ENCODE measurements at places on chromosomes 6 and 20.
A peak's percentile ranks its signal among the peaks of the same experiment; 100 is the strongest.

DNA sequence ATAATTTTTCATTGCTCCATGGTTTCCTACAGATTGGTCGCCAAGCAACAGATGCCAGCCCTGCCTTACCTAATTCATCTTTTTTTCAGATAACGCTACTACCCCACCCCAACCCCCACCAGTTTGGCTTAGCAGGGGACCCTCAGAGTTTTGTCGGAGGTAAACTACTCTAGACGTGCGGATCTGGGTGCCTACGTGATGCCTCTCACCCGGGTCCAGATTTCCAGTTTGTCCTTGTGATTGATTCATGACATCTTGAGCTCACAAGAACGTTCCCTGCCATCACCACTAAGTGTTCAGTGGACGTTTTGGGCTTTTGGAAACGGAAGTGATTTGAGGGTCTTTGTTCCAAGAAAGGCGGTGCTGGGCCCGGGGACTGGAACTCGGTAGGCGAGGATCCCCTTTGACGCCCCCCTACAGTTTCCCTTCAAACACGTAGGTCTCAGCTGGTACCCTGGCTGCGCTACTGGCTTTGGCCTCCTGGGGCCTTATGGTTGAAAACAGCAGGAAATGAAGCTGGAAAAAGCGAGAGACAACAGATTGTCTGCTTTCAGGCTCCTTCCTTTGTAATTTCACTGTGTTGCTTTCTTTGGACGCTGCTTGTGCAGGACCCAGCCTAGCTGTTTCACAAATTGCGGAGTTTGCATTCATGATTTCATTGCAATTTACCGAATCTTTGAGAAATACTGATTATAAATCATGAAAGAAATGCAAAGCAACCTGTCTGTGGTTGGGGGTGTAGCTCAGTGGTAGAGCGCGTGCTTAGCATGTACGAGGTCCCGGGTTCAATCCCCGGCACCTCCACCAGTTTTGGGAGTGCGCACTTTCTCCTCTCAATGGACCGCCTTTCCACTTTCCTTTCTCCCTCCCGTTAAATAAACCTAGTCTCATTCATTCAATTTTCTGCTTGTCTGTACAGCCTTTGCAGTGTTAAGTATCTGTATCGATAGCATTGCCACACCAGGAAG is 81.0 kb downstream of the GPX5 start:
- DNase-seq, result no peak

DNA sequence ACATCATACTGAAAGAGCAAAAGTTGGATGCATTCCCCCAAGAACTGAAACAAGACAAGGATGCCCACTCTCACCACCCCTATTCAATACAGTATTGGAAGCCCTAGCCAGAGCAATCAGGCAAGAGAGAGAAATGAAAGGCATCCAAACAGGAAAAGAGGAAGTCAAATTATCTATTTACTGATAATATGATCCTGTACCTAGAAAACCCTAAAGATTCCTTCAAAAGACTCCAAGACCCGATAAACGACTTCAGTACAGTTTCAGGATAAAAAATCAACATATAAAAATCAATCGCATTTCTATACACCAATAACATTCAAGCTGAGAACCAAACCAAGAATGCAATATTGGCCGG is 14.5 kb downstream of the CDK19 start:
- DNase-seq, result no peak

DNA sequence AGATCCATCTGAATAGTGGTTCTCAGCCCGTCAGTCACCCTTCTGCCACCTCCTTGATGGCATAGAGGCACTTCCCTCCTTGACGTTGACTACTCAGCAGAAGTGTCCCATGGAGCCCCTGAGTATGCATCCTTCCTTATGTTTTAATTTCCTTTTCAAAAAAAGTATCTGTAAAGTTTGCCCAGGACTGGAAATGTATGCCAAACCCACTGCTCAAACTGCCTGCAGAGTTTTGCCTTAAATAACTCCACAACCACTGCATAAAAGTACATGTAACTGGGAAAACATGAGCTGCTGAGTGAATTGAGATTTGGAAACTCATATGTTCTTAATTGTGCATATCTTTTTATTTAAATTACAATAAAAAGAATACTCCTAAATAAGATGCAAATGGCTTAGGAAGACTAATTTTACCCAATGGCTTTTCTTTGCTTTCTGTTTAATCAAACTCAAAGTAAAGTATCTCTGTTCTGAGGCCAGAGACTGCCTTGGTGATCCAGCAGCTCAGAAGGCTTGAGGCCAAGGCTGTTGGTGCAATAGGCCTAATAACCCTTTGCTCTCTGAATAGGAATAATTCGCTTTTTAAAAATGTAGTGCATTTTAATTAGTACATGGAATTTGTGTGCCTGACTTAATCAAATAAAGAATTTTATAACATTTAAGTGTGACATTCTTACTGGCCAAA is 90.4 kb downstream of the FNDC1 start:
- DNase-seq, result no peak

GRCh38 chr20:63941282-63942081 is 14.7 kb downstream of the UCKL1 start:
- DNase-seq, result no peak

GRCh38 chr6:15061180-15061641 is 184.7 kb upstream of the JARID2 start:
- DNase-seq, result no peak

- DNase-seq, result no peak
Observed at GRCh38 chr20:25084626-25085187, 2.8 kb upstream of the VSX1 start.

DNA sequence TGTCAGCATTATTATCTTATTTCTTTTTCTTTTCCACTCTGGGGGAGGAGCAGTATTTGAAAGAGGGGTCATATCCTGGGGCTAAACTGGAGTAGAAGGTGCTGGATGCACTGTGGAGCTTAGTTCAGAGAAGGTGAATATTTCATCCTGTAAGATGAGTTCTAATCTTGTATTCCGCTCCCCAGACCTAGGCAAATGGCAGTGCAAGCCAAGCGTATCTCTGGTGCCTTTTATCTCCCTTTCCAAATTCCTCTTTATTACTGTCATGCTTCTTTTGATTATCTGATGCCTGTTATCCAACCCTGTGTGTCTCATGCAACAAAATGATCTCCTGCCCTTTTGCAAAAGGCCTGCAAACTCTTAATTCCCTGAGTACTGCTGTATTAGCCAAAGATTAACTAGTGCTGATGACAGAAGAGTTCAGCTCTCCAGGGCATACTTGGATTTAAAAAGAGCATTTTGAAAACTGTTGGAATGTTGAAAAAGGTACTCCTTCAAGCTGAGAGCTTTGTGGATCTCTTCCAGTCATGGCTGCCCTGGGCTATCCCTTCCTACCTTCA is 138.0 kb downstream of the CARMIL1 start:
- no peak for DNase-seq

DNA sequence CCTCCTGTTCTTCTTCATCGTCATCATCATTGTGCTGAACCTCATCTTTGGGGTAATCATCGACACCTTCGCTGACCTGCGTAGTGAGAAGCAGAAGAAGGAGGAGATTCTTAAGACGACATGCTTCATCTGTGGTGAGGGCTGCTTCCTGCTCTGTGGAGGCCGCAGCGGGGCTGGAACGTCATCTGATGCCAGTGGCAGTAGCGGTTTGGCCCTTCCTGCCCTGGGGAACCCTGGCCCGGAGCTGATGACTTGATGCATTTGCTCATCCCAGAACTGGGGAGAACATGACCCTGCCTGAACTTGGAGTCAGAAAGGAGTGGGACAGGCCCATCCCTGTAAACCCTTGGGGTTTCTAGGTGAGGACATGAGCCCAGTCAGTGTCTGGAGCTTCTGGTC is 18.7 kb downstream of the UQCC2 start:
- DNase-seq, result peak; percentile 37

- DNase-seq, result no peak
Observed at GRCh38 chr6:91788501-91788900, 1201.6 kb upstream of the MAP3K7 start.

GRCh38 chr6:7732228-7732627 is 6.3 kb downstream of the BMP6 start:
- DNase-seq, result no peak

DNA sequence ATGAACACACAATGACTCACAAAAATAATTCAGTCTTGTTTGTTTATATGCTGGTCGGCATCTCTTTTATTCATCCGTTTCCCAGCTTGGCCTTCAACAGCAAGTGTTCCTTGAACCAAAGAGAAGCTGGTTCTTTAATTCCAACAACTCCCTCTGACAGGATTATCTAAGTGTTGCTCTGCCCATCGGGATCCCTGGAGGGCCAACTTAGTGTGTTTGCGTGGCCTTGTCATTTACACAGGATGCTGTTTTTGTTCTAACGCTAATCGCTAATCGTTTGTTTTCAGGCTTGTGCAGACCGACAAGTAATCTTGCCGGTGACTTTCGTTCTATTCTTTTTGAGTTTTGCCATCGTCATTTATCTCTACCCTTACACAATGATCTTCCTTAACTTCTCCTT is 267.4 kb upstream of the EXOC2 start:
- no peak for DNase-seq

DNA sequence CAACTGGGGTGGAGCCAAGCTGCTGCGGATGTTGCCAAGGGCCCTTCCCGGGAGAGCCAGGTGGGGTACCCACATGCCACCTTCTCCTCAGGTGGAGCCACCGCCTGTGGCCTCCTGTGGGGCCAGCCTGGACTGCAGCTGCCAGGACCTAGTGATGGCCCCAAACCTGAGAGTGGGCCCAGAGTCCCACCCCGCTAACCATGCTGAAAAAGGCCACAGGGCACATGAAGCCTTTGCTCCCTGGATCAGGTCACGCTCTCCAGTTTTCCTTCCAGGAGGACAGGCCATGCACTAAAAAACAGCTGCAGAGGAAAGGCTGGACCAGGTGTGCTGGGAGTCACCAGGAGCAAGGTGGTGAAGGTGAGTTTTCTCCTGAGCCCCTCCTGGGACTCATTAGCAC is 73.9 kb upstream of the SLC22A16 start:
- DNase-seq, result no peak

DNA sequence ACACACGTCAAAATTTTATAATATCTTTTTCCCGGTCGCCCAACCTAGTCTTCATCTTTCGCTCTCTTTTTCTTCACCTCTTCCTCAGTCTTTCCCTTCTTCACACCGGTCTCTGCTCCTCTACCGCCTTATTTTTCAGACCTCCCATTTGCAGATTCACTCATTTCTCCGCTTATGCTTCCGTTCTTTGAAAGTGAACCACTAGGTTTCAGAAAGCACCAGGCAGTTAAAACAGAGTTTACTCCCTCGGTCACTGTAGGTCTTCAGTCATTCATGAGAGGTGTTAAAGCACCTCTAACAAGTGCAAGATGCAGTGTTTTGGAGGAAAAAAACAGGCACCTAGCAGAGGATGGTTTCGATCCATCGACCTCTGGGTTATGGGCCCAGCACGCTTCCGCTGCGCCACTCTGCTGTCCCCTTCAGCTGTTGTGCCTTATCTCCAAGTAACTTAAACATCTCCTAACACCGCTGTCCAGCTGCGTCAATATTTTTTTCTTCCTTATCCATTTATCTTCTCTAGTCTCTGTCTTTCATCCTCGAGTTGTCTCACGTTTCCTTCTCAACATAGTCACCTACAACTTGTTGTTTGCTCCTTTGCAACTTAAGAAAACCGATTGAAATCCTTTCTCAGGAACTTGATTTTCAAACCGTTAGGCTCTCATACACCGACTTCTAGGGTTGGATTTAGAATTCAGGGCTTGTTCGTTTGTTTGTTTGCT is 119.7 kb upstream of the ZNF184 start:
- DNase-seq, result no peak

GRCh38 chr6:26273673-26274588 is 91.1 kb upstream of the BTN3A2 start:
- no peak for DNase-seq

DNA sequence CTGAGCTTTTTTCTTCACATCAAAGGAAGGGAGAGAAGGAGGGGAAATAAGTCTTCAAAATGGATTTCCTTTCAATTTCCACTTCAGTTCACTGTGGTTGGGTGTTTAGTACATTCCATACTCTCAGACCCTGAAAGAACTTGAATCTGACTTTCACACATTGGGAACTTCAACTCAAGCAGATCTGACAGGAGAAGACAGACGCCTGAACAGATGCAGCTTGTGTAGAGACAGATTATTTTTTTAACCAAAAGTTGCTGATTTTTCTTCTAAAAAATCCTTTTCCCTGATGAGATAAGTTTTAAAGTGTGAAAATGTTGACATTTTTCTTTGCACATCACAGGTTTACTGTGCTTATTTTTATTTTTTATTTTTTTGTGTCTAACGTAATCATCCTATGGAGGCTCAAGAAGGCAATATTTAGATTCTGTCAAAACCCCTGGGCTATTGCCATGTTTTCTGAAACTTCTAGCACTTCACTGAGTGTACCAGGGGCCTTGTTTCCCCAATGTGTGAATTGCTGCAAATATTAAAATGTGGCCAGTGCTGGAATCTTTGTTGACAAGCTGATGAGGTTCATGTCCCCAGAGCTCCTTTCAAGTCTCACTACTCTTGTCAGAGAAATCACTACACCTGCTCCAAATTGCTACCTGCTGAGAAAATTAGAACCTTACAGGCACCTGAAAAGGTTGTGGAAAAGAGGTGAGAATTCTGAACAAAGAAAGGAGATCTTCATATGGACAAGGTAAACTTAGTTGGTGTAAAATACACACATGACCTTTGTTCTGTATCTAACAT is 214.8 kb upstream of the BTBD3 start:
- no peak for DNase-seq

GRCh38 chr6:127115746-127116145 is 2.7 kb upstream of the RSPO3 start:
- DNase-seq, result no peak

- DNase-seq, result peak; percentile 75
Observed at GRCh38 chr6:159174263-159174969, 5.2 kb downstream of the FNDC1 start.

DNA sequence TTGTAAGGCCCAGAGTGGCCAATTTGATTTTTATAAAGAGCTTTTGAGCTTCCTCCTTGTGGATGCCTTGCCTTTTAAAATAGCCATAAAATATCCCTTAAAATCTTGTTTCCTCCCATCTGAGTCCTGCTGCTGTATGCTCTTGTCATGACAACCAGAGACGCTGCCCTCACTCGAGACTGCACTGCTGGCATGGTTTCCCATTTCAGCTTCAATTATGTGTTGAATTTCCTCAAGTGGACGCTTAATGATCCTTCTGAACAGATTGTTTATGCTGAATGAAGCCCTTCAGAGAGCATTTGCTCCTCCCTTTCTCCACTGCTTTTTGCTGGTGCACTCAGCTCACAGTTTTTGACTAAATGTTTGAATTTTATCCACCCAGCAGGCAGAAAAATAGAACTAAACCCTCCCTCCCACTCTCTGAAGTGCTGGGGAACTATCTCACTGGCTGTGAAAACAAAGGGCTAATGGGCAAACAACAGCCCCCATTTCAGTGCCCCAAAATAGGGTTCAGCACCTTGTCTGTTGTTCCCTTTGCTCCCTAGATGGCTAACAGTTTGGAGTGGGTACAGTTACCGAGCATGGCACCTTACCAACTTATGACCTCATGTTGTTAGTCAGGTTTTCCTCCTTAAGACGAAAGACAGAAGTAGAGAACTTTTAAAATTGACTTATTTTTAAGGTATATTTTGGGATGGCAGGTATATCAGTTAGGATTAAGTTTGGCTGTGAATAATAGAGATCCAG is 45.5 kb upstream of the RNF8 start:
- no peak for DNase-seq

All from mucosa of gallbladder (tissue), 1 donor.